B cell (primary cell): ENCODE measurements at places on chromosomes 1 and 21.

DNA sequence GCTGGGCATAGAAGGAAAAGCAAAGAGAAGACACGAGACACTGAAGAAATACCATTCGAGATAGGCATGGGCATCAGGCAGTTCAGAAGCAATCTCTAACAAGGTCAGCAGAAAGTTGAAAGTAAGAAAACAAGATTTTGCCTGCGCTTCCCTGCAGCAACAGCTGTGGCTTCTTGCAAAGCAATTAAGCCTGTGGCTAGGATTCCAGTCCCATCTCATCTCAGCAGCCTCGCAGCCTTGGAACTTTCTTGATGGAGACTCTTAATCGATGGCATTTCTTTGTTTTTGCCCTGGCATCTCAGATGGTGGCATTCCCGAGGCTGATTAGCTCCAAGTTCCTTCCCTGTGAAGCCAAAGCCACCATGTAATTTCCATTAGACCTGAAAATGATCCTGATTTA is 64.6 kb upstream of the SPAG17 start:
- no peak for DNase-seq

GRCh38 chr1:158035976-158036583 is 42.6 kb downstream of the KIRREL1 start:
- DNase-seq = peak; percentile 47

- DNase-seq = no peak
These were observed 64.6 kb downstream of the KDM1A start for GRCh38 chr1:23083714-23084480.

DNA sequence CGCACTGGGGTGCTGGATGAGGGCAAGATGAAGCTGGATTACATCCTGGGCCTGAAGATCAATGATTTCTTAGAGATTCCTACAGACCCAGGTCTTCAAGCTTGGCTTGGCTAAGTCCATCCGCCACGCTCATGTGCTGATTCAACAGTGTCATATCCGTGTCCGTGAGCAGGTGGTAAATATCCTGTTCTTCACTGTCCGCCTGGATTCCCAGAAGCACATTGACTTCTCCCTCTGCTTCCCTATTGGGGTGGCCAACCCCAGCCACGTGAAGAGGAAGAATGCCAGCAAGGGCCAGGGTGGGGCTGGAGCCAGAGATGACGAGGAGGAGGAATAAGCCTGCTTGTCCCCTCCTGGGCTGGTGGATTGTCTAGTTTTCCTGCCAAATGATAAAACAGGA is 2.2 kb upstream of the CBR3 start:
- no peak for DNase-seq

GRCh38 chr1:68633141-68633919 is 136.4 kb upstream of the DEPDC1 start:
- DNase-seq = no peak

GRCh38 chr1:177301425-177302124 is 130.8 kb downstream of the BRINP2 start:
- DNase-seq = no peak

DNA sequence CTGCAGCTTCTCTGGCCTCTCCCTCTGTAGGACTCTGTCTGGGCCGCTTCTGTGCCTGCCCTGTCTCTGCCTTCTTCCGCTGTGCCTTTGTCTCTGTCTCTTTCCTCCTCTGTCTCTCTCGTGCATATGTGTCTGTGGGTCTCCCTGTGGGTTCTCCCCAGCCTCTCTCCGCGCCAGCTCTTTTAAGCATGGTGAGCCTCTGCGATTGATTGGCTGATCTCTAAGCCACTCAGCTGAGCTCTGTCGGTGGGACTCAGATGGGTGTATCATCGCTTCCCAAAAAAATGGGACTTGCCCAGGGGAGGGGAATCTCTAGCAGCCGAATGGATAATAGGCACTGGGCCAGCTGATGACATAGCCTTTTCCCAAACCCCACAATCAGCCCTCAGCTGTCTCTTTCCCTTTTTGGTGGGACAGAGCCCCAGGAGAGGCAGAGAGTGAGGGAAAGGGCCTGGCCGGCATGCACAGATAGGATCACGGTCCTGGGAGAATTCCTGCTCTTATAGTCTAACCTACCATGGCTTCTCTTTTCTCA is at the start of gene ADAMTS4:
TSS of gene ADAMTS4 (minus strand) at position 158 of the 535 bp plus-strand sequence. CDS start 427 bp downstream, outside the sequence.
- DNase-seq = no peak
